ENCODE measurements at places on chromosomes 7 and 10.

- DNase-seq, result no peak
These were observed 37.6 kb downstream of the DAGLB start for GRCh38 chr7:6409944-6410693.

DNA sequence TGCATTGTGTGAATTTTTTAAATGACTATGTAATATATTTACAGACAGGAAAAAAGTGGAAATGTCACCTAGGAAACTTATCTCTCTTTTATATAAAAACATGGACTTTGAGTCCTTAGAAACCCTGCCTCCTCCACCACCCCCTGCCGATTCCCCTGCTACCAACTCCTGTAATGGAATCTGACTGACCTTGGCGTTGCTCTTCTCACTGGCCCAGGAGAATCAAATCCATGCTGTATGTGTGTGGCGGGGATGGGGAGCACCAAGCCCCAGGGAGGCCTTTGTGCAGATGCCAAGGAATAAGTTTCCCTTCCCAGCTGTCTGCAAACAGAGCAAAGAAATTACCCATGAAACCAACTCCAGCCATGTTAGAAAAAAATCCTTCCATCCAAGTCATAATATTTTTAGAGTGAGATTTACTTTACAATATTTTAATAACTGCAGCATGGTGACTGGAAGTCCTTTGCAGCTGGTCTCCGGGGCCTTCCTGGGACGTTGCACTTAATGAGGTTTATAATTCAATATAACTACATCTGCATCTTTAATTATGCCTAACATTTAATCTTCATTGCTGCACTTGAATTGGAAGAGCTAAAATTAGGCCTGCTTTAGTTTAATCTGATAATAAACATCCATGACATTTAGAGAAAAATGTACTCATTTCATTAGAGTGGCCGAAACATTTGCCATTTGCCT, 111.4 kb upstream of the CACUL1 start:
- DNase-seq, result no peak

DNA sequence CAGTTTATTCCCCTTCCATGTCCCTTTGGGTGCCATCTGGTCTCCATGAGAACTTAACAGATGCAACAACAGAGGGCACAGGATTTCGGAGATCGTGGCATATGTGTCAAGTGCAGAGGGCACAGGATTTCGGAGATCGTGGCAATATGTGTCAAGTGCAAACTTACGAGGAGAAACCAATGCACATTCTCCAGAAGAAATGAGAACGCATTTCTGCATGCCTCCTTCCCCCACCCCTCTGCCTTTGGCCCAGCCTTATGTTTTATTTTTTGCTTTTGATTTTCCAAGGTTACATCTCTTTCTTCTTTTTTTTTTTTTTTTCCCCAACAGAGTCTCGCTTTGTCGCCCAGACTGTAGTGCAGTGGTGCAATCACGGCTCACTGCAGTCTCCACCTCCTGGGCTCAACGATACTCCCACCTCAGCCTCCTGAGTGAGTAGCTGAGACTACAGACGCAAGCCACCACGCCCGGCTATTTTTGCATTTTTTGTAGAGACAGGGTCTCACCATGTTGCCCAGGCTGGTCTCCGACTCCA, 586 bp upstream of the ANKRD26 start:
- no peak for DNase-seq

GRCh38 chr10:22391600-22391999, 46.3 kb downstream of the SPAG6 start:
- no peak for DNase-seq

- DNase-seq, result no peak
These were observed 11.0 kb downstream of the PHKG1 start for GRCh38 chr7:56081626-56082340.

DNA sequence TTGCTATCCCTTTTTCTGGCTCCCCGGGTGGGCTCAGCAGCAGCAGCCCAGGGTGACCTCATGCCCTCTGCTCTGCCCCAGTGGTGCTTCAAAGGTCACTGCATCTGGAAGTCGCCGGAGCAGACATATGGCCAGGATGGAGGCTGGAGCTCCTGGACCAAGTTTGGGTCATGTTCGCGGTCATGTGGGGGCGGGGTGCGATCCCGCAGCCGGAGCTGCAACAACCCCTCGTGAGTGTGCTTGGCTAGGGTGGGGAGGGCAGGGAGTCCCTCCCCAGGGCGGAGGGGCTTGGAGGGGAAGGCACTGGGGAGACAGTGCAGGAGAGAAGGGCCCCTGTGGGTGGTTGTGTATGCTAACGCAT, 46.4 kb downstream of the TBATA start:
- DNase-seq, result no peak

DNA sequence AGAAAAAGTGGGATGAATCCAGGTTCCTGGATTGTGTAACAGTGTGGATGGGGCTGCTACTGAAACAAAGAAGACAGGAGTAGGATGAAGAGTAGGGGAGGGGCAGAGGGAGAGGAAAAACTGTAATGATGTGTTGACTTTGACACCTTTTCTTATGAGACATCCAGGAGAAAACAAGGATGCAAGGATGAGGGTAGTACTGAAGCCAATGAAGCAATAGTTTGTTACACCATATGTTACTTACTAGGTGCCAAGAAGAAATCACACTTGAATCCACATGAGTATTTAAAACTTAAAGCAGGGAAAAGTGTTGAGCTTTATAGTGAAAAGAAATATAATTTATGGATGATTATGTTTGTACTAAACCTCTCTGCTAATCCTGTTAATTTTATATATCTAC, 420.6 kb downstream of the ARL4A start:
- DNase-seq, result no peak

DNA sequence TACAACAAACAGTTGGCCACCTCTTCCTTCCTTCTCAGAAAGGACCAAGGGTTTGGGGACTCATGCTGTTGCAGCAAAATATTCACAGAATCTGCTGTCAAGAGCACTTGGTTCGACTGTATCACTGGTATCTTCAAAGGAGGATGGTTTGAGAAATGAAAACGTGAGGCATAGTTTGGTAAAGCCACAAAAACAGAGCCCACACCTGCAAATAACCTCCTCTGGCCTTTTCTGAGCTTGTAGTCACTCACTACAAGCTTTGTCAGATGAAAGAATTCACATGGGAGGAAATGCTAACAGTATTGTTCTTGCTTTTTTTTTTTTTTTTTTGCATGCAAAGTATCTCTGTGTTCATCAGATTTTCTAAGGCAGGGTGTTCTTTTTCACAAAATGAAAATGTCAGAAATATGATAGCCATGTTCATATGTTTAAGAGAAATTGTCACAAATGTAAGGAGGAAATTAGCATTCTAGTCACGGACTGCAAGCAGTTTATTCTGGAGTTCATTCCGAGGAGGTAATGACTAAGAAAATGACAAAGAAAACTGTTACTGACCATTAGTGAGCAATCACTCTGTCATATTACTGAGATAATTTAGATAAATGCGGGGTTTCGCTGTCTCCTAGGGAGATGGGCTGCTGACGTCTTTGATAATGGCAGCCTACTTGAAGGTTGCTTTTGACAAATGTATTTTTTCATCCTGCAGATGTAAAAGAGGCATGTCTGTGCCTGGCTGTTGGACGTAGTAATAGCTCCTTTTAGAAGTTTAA, 117.8 kb upstream of the MYO3A start:
- peak; percentile 21 for DNase-seq

DNA sequence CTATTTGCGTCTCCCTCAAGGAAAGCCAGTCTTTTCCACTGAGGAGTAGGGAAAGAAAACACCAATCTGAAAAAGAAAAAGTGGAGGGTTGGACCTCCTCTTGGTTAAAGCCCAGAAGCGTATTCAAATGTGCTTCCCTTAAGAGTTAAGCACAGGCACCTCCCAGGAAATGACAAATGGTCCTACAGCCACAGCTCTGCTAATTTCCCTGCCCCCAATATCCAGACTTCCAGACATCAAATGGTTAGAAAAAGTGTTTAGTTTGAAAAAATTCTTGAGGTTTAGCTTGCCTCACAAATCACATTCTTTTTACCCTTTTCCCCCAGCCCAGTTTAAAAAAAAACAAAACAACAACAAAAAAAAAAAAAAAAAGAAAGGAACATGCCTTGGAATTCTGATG, 19.0 kb upstream of the COL1A2 start:
- DNase-seq, result peak; percentile 84

DNA sequence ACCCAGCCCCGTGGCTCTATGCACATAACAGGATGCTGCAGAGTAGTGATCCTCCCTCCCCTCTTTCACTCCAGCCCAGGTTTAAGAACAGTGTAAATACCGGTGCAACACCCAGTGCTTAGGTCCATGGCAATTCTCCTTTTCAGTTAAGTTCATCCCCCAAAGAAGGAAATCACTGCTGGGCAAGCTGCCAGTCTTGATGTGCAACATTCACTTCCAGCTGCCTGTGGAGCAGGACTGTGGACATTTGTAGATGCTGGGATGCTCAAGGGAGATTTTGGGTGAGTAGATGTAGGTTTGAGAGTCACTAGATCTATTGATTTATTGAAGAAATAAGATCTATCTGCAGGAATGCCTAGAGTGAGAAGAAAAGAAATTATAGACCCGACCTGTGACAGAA, 294.3 kb upstream of the KIAA1217 start:
- no peak for DNase-seq

DNA sequence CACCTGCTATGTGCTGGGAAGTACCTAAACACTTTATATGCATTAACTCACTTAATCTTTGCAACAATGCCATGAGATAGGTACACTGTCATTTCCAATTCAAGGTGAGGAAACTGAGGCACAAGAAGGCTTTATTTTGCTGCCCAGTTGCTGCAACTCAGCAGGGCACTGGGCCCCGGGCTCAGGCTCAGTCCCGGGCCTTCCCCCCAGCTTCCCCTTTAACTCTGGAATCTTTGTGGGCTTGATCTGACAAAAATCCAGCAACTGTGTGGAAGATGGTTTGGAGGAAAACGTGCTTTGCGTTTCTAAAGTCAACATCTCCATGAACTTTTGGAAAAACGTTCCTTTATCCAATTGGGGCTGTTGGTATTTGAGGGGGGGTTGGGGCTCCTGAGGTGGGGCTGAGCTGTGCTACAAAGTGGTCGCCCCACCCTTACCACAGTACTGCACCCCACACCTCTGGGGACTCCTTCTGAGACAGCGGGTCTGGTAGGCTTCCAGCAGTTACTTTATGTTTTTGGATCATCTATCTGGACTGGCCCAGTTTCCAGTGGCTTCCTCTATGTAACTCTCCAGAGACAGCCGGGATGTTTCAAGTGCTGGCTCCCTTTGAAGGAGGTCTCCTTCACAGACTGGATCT, 40.5 kb upstream of the CAMK1D start:
- DNase-seq, result no peak

DNA sequence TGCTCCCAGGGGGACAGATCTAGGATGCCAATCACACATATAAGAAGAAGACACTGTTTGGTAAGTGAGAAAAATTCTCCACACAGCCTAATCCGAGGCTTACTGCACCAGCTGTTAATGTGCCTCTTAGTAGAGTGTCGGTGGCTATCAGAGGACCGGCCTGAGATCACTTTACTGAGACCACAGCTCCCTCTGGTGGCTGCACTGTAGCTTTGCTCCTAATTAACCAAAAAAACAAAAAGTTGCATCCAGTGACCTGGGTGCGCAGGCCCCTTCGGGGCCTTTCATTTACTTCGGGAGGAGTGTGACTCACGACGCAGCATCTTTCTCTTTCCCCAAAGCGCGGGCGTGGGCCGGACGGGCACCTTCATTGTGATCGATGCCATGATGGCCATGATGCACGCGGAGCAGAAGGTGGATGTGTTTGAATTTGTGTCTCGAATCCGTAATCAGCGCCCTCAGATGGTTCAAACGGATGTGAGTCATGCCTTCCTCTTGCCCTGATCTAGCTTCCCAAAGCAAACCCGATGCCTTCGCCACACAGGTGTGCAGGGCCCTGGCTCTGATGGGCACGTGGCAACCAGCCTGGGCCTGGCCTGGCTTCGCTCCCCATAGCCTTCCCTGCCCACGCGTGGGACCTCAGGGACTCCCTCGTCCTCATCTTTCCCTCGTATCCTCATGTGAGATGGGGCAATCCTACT, 56.7 kb downstream of the MKI67 start:
- DNase-seq, result peak; percentile 68

GRCh38 chr10:84432891-84433290, 104.5 kb downstream of the CCSER2 start:
- no peak for DNase-seq

- no peak for DNase-seq
These were observed at the start of gene LOXL4 for GRCh38 chr10:98267894-98268693. Gene LOXL4, minus strand, starts transcription at chr10:98268194. Its CDS starts 5,175 bp downstream, at chr10:98263019.

DNA sequence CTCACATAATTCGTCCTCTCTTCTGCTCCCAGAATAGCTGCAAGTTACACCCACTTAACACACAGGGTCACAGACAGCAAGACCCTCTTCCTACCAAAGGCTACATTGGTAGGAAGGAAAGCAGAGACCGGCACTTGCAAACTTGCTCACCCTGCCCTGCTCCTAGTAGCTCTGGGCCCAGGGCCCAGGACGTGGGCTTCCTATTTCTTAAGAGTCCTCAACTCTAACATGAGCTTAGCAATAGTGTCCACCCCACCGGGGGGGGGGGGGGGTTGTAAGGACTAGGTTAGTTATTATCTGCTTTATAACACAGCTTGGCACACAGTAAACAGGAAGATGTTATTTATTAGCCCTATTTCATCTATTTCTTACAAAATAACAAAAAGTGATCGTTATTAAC, 106.6 kb downstream of the GRB10 start:
- DNase-seq, result no peak

DNA sequence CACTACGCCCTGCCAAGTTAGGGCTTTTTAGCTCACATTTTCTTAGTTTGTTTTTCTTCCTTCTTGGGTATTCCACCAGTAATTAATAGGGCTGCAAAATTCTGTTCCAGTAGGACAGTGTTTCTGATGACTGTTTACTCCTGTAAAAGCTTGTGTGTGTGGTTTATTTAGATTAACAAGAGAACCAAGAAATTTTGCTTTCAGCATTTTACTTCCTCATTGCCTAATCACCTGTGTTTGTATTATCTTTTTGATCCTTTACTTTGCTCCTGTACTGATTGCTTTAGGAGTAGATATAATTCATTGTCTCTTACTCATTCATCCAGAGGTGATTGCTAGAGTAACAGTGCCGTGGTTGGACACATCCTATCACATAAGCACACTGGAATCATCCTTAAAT, 27.7 kb downstream of the TDRD1 start:
- DNase-seq, result no peak

DNA sequence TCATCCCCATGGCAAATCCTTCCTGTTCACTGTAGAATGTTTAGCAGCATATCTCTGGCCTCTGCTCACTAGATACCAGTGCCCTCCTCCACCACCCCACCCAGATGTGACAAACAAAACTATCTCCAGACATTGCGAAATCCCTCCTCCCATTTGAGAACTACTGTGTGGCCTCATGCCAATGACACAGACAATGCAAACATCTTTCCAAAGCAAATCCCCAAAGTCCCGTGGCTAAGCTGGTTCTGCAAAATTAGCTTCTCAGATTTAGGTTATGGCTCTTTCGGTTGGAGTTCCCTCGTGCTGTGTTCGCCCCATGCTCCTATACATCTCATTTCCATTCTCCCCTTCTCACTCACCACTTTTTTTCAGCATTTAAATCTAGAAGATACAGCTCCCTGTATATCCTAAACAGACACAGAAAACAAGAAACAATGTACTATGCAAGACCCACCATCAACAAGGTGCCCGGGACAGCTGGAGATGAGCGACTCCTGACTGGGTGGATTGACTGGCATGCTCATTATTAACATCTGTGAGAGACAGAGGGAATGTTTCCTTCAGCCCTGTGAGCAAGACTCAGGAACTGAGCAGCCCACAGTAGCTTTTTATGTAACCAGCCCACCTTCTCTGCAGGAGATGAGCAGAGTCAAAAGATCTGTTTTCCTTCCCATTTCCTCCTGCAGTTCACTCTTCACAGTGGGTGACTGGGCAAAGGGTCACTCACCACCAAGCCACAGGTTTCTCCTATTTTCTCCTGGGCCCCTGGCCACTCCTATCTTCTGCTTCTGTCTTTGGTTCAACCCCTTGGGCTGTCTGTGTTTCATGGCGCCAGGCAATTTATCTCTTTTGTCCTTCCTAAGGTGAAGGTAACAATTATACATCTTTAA, 225.7 kb upstream of the AOAH start:
- no peak for DNase-seq
